Urinary bladder (tissue), 4 donors: ENCODE measurements at places on chromosomes 2 and 18.

DNA sequence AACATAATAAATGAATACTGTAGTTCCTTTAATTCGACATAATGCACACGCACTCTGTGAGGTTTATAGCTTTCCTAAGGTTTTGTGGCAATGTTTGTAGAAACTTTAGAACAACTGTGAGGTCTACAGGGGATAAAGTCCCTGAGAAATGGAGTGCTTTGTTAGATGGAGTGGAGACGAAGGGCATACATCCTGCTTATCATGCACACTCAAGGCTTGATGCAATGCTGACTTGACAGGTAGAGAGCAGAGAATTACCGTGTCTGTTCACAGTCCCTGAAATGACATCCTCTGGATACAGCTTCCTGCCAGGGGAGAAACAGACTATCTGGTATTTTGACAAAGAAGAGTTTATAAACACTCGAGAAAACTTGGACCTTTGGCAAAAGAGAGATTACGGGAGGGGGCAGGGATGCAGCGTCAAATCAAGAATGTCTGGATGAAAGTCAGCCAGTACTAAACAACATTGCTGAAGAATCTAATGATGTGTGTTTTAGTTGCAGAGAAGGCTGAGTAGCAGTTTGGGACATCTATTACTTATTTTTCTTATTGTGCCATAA lies 766.9 kb upstream of the ZEB2 start:
- DNase-seq = no peak

- DNase-seq = no peak
Observed at GRCh38 chr2:27493948-27494283, 1.1 kb downstream of the FNDC4 start.

GRCh38 chr2:119218478-119219064 lies 5.1 kb upstream of the STEAP3 start:
- DNase-seq = peak; percentile 52

DNA sequence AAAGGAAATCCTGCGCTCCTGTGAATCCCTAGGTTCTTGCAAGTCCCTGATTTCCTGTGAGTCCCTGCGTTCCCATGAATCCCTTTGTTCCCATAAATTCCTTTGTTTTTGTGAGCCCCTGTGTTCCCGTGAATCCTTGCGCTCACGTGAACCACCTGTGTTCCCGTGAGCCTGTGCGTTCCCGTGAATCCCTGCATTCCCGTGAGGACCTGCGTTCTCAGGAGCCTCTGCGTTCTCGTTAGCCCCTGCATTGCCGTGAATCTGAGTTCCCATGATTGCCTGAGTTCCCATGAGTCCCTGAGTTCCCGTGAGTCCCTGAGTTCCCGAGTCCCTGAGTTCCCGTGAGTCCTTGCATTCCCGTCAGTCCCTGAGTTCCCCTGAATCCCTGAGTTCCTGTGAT lies 71.5 kb downstream of the SNTG2 start:
- no peak for DNase-seq

- no peak for DNase-seq
Observed at GRCh38 chr2:227160164-227160563, 3.8 kb downstream of the COL4A4 start.

GRCh38 chr2:38666556-38666910 lies 619 bp downstream of the GALM start:
- DNase-seq = no peak

DNA sequence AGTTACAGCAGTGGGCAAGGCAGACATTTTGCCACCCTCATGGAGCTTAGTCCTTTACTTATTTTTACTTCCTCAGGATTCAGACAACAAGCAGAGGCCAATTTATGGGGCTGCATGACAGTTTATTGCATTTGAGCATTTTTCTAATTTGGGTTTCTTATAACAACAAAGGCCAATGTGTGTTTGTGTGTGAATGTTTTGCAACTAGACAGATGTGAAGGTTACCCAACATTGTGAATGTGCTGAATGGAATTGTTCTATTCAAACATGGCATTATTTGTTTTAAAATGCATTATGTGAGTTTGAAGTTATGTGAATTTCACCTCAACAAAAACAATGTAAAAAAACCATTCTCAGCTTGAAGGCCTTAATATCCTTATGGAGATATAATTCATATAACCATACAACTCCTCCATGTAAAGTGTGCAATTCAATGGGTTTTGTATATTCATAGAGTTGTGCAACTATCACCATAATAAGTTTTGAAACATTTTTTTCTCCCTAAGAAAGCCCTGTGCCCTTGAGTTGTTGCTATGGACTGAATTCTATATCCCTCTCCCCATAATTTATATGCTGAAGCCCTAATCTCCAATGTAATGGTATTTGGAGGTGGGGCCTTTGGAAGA lies 57.3 kb downstream of the CCDC195 start:
- no peak for DNase-seq

DNA sequence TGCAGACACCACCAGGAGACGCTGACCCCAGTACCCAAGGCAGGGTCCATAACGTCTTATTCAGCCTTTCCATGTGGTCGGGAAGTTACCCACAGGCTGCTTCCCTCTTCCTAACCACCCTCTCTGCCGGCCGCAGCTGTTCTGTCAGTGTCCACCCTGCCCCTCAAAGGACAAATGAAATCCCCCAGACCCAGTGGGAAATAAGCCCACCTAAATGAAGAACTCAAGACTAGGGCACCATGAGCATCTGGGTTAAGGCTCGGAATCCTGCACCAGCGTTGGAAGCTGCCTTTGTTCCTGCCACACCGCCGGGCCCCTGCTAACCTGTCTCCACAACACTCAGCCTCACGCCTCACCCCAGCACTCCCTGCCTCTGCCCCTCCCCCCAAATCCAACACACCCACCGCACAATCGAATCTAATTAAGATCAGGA lies 21.7 kb downstream of the BCL11A start:
- no peak for DNase-seq

DNA sequence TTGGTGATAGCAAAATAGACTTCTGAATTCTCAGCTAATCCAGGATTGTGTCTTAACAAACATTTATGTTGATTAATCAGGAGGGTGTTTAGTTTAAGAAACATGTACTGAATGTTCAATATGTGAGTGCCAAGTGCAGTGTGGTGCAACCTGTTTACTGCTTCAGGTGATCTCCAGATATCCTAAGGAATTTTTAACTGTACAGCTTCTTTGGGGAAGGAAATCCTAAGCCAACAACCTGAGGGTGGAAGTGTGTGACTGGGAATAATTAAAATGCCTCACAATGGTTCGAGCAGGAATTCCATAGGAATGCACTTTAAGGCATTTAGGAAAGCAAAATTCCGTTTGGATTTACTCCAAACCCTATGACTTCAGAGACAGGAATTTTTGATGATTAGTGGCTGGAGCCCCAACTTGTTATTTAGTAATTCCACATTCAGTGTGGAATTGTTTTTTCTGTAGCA lies 16.4 kb downstream of the CRIM1 start:
- no peak for DNase-seq

DNA sequence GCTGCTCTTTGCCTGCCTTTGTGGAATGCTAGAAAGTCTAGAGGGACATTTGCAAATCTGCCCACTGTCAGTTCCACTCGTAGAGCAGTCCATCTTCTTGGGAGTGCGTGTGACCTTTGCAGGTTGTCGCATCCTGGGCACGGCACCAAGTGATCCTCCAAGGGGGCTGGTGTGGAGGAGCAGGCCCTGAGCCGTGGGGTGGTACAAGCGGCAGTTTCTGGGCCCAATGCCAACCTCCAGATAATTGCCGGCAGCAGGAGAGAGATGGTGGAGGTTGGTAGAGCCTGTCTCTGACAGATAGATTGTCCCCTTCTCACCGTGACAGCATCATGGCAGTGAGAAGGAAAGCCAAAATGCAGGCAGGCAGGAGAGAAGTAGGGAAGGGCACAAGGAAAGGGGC lies 150.7 kb upstream of the SLC14A2 start:
- no peak for DNase-seq

- no peak for DNase-seq
Observed at GRCh38 chr18:62811674-62812073, 96.3 kb downstream of the PHLPP1 start.

DNA sequence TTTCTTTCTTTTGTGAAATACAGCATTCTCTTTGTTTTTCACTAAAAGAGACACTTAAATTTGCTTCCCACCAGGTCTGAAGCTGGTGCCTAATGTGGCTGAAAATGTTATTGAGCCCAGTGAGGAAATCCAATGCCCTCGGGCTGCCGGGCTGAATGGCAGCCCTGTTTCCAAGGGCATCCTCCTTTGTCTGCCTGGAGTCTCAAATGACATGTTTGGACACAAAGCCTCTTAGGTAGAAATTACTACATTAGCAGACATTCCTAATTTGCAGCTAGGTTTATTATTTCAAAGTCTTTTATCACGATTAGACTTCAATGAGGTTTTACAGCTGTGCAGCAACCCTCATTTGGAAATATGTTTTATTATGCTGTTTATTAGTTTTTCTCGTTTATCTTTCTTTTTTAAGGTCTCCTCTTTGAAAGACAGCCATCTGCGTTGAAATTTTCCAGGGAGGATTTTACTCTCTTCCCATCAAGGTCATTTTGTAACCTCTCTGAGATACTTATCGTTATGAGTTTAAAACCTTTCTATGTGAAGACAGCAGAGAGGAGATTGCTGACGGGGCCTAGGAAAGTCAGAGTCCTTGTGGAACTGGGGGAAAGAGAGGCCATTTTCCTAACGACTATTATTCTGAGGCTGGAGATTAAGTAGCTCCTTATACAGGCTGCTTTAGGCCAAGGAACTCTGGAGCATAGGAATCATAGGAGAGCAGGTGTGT lies 59.0 kb upstream of the ZNF532 start:
- DNase-seq = no peak

GRCh38 chr2:121881950-121882349 lies 126.5 kb downstream of the TSN start:
- no peak for DNase-seq

GRCh38 chr2:234970099-234970440 lies 18.3 kb downstream of the SH3BP4 start:
- DNase-seq = no peak

DNA sequence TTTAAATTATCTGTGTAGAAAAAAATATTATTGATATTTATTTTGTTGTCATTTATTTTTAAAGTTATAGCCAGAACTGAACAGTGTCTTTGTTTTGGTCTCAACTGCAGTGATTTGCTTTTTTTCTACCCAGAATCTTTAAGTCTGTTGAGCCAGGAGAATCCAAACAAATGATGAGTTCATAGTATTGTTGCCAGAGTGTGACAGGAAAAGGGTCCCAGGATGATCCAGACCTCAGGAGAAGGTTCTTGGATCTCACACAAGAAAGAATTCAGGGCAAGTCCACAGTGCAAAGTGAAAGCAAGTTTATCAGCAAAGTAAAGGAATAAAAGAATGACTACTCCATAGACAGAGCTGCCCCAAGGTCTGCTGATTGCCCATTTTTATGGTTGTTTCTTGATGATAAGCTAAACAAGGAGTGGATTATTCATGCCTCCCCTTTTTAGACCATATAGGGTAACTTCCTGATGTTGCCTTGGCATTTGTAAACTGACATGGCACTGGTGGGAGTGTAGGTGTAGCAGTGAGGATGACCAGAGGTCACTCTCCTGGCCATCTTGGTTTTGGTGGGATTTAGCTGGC lies 127.1 kb downstream of the AGPS start:
- DNase-seq = no peak

GRCh38 chr2:98515250-98515991 lies 70.8 kb downstream of the INPP4A start:
- no peak for DNase-seq

DNA sequence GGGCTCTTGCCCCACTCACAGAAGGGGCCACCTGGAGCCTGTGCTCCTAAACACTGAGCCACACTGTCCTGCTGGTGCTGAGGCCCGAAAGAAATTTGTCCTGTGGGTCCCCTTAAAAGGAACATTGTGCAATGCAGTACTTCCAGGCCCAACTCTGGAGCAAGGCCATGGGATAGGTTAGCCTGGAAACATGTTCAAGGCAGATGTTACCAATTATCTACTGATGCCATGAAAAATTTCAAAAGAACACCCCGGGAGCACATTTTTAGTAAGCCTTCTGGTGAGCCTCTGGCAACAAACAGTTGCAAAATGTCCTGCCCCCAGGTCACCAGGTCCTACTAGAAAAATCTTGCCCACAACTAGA lies 12.3 kb upstream of the PTMA start:
- no peak for DNase-seq

GRCh38 chr2:39954346-39954745 lies 175.3 kb upstream of the THUMPD2 start:
- no peak for DNase-seq

GRCh38 chr2:127313406-127313805 lies 19.5 kb upstream of the ERCC3 start:
- no peak for DNase-seq

DNA sequence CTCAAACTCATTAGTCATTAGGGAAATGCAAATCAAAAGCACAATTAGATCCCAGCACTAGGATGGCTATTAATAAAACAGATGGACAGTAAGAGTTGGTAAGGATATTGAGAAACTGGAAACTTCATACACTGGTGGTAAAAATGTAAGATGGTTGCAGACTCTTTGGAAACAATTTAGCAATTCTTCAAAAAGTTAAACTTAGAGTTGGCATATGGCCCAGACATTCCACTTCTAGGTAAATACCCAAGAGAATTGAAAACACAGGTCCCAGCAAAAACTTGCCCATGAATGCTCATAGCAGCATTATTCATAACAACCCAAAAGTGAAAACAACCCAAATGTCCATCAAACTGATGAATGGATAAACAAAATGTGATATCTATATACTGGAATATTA lies 84.9 kb upstream of the ZFP36L2 start:
- DNase-seq = no peak

DNA sequence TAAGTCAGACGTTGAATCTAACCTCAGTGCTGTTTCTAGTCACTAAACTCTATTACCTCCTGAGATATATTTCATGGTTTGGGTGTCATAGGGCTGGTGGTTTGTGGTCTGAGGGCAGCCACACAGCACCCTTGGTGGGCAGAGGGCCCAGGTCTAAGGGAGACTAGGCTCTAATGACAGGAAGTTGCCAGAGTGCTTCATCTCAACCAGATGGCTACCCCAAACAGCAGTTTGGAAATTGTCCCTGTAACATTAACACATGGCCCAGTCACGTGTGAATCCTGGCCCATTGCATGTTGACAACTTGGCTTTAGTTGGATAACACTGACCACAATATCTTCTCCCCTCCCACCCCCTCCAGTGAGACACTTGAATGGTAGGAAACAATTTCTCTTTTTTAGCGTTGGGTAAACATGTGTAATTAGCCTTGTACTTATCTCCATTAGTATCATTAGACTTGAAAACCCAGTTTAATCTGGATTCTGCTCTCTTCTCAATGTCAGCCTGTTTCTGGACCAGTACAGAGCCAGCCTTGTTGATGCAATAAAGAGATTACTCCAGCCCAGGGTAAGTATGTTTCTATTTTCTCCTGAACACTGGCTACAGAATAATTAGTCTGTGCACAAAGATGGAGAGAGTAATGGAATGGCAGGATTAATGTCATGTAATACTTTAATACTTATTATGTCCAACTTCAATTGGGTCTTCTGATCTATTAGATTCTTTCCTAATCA lies 187.8 kb upstream of the SIX3 start:
- no peak for DNase-seq

DNA sequence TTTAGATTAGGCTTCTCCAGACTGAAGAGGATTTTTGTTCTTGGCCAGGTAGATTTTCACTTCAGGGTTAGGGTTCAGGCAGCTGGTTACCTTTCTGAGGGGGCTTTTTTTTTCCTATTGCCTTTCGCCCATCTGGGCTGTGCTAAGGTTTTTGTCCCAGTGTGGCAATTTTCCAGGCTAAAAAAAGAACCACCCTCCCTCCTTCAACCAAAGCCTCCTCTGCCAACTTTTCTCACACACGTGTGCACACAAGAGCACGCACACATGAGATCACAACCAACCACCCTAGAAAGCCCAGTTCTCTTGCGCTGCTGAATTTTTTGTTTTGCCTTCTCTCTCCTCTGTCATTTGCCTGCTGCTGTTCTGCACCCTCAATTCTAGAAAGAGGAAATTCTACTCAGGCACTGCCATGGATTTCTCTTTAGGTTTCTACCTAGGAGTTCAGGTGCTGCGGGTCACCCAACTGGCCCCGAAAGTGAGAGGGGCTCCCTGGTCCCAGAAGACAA lies 8.5 kb upstream of the CXCR4 start:
- DNase-seq = no peak
